Stimulated activated CD4-positive, alpha-beta T cell treated with anti-CD3 and anti-CD28 coated beads, TNF-alpha, amount 100 ng/mL, for 24 hours (primary cell): ENCODE measurements at places on chromosomes 4 and X.

- DNase-seq = no peak
Measured at GRCh38 chr4:115454228-115454627, 340.8 kb upstream of the NDST4 start.

DNA sequence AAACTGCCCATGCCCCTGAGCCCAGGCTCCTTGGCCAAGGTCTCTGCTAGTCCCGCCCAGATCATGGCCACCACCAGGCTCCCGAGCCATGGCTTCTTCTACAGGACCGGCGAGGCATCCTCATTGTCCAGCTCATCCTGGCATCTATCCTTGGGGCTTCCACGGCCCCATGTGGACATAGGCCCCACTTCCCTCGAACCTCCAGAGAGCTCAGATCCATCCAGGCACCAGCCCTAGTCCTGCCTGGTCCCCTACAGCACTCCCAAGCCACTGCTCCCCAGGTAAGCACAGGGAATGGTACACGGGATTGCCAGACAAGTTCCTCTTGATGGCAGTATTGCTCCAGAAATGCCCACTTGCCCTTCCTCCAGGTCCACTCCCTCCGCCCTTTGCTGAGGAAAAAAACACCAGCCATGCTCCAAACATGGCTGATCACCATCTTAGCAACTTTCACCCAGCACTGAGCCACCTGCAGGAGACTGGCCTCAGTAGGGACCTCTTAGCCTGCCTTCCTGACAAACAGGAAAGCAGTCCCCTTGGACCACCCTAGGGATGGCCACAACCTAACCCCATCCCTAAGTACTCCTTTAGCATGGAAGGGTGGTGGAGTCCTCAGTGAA, 272.1 kb upstream of the AGTR2 start:
- DNase-seq = no peak

DNA sequence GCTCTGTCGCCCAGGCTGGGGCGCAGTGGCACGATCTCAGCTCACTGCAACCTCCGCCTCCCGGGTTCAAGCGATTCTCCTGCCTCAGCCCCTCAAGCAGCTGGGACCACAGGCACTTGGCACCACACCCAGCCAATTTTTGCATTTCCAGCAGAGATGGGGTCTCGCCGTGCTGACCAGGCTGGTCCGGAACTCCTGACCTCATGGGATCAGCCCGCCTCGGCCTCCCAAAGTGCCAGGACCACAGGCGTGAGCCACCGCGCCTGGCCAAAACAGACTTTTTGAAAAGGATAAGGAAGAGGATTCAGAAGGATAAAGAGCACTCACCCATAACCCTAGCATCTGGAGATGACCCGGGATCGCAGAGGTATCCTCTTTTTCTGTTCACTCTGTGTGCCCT, 224.5 kb upstream of the AGTR2 start:
- no peak for DNase-seq

DNA sequence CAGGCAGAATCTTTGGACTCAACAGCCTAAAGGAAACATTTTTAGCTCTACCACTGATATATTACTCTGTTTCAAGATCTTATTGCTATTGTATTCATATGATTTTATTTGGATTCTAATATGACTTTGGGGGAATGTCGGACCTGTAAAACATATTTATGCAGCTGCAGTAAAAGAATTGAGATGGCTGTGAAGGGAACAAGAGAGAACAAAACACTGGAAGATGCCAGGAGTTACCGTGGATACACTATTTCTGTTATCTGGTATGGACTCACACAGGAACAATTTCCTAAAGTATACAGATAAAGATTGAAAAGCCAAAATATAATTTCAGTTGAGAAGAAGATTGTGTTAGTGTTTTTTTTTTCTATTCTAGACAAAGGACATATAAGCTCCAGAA, 113.0 kb upstream of the DCLK2 start:
- DNase-seq = no peak

- DNase-seq = no peak
Measured at GRCh38 chr4:67927251-67927650, 36.0 kb downstream of the TMPRSS11A start.

GRCh38 chr4:189049682-189050081, 891.0 kb upstream of the FRG1 start:
- no peak for DNase-seq

DNA sequence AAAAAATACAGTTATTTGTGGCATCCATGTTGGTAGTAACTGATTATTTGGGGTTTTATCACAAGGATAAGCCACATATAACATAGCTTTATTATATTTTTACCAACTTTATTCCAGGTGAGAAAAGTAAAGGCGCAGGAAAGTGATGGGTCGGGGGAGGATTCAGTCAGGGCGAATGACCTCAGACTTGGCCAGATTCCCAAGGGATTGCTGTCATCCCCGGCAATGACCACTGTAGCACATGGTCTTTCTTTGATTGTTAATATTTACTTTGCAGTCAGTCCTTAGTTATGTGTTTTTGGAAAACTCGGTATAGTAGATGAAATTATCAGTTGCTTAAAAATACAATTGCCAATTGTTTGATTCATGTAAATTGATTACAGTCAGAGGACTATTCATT, 17.6 kb downstream of the GRIA3 start:
- DNase-seq = no peak

DNA sequence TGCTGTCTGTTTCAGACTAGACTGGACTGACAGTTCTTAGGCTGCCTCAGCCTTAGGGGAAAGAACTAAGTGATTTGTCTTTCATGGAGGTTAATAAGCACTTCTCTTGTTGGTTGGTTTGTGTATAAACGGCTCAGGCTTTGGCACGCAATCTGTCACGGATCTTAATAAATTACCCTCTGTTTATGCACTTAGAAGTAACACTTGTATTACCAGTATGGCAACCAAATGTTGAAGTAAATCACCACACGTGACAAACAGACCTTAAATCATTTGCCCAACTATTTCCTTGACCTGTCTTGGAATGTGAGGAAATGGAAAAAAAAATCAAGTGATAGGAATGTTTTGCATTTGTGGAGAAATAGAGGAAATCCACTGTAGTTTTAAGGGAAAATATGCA, 69.9 kb downstream of the TEX13A start:
- no peak for DNase-seq

DNA sequence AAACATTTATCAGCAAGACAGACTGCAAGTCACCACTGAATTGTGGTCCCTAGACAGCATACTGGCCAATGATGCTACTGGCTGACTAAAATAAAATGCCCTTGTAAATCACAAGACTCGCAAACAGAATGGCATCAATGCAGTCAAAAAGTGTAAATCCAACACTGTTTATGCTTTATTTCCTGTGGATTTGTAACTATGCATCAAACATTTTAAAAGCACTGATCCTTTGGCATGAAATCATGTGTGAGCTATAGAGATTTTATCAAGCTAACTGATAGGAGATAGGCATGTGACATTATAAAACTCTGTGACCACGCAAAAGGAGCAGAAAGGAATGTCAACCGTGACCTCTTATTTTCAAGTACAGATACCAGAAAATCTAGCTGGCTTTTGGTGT, 20.8 kb downstream of the MBNL3 start:
- no peak for DNase-seq

GRCh38 chr4:129901205-129901604, 805.3 kb downstream of the C4orf33 start:
- no peak for DNase-seq

DNA sequence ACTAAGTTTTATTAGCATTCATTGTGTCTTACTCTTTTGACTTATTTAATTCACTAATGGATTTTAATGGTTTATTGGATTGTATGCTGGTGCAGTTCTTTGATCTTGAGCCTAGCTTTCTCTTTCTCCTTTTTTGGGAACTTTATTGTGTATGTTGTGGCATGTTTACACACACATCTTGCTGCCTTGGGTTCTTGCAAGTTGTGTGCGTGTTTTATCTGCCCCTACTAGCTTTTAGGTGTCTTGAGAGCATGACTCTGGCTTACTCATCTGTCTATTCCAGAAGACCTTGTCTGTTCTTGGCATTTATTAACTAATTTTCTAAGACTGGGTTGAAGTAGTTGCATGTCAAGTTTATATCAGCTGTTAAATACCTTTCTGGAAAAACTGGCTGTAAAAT, 2.7 kb downstream of the TMEM165 start:
- no peak for DNase-seq

DNA sequence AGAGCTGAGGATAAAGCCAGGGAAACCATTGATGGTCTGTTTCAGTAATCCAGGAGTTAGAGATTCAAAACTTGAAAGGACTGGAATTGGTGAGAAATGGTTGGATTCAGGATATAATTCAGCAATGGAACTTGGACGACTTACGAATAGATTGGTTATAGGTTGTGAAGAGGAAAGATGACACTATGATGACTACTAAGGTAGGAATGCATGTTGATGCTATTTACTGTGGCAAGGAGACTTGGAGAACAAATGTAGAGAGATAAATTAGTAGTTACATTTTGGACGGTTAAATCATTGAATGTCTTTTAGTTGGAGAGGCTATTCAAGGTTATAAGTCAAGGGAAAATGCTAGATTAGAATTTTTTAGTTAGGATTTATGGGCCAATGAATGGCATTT, 365.4 kb upstream of the TECRL start:
- DNase-seq = no peak

DNA sequence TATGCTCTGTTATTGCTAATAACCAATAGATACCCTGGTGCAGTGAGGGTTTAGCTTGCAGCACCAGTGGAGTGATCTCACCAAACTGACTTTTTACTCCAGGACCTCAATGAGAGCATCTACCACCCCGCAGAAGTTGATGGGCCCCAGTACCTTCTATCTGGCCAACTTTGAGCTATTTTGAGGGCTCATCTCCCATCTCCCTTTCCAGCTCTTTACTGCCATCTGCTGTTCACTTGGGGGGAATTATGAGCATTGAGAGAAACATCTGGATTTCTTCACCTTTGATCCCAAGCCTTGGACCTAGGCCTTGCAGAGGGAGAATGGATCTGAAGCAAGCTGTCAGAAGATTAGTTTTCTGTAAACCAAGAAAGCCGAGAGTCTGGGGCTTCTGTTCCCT, 143.6 kb downstream of the TMEM164 start:
- no peak for DNase-seq

DNA sequence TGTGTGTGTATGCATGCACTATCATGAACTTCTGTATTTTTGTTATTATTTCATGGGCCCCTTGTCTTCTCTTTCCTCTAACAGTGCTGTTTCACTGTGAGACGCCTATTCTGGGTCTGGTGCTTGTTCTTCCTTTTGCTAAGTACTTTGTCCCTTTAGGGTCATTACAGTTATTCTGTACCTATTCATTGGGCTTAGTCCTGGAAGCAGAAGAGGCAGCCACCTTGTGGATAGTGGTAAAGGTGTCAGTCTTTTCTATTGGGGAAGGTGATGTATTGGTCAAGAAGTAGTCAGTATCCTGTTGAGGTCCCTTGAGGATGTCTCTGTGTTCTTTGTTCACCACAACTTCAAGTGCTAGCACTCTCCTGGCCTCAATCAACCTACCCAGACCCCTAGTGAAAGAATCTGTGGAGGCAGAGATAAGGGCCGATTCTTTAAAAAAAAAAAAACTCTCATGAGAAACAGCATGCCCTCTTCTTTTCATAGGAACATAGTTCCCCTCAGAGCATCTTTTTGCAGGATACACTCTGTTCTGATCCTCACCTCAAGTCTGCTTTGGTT, 593.8 kb downstream of the SPRY1 start:
- no peak for DNase-seq

DNA sequence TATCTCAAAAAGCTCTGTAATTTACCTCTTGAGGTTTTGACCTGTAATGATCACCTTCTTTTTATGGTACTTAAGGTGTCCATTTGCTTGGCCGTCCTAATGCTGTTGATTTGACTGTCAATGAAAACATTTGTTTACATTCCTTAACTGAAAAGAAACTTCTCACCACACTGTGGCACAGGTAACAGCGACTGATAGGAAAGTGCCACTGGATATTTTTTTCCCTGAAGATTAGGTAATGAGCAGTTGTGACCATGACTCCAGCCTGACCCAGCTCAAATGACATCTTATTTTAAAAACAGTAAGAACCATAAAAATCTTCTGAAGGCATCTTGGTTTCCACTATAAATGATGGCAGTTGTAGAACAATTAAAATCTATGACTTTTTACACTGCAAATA, 87.6 kb downstream of the HHIP start:
- no peak for DNase-seq

- no peak for DNase-seq
Measured at GRCh38 chr4:26803211-26803861, 57.3 kb upstream of the STIM2 start.

GRCh38 chrX:31153475-31154047, 81.7 kb upstream of the FTHL17 start:
- DNase-seq = no peak

GRCh38 chr4:128633067-128633466, 176.4 kb upstream of the JADE1 start:
- no peak for DNase-seq

GRCh38 chr4:165540206-165540830, 161.5 kb downstream of the CPE start:
- DNase-seq = no peak

GRCh38 chrX:49237060-49237459, 1.8 kb downstream of the CCDC22 start:
- no peak for DNase-seq

- no peak for DNase-seq
Measured at GRCh38 chrX:1564750-1565683, 26.4 kb upstream of the AKAP17A start.

- no peak for DNase-seq
Measured at GRCh38 chr4:128328106-128328505, 40.5 kb upstream of the PGRMC2 start.

DNA sequence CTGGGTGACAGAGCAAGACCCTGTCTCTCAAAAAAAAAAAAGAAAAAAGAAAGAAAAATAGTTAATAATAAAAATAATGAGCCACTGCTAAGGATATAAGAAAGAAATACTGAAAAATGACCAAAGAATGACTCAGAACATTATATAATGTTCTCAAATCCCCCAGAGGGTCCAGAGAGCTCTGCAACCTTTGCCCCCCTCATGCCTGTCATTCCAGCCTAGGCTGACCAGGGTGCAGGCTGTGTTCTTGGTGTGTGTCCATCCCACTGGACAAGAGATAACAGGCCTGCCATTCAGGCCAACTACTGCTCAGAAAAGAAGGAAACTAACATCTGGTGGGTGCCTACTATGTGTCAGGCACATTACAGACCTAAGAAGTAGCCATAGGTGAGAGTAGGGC, 72.7 kb upstream of the EDNRA start:
- DNase-seq = no peak

DNA sequence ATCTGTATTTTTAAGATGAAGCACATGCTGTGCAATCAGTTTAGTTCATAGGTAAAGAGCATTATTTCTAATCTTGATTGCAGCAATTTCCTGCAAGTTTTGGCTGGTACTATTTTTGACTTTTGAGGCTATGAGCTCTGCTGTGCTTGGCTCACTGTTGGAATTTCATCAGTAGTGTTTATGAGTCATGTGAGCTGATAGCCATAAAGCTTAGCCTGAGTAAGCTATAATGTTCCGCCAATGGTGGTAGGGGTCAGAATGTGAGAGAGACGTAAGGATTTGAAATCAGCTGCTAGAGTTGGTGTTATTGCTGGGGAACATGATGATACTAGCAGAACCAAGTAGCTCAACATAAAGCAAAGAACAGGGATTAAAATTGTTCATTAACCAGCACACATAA, 590.9 kb upstream of the GNPDA2 start:
- no peak for DNase-seq
